ENCODE measurements at places on chromosomes 3 and 15. TPM values are rescaled to one million over a fixed set of nuclear protein-coding genes. Genes with fewer than 3 reads are reported as not detected.

GRCh38 chr3:4517643-4518311 lies 24.6 kb downstream of the ITPR1 start:
- DNase-seq, result no peak
- peak overlapping the region; percentile 95 for H3K27ac ChIP-seq

DNA sequence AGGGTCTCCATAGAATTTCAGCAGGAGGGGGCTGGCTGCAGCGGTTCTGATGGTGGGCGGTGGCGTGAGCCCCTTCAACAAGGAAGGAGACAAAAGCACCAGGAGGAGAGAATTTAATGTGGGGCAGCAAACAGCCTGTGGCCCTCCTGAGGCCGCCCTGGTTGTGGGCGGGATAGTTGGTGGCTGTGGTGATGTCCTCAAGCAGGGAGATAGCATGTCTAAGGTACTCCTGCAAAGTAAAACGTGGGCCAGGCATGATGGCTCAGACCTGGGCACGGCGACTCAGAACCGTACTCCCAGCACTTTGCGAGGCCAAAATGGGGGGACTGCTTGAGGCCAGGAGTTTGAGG lies 94.0 kb downstream of the LRRK1 start:
- H3K4me3 ChIP-seq, result no peak overlapping the region
- peaks cover 7% of the 10 kb centered on the region for H3K4me1 ChIP-seq
- no peak overlapping the region for H3K27ac ChIP-seq
- H3K27me3 ChIP-seq, result no peaks in the 10 kb centered on the region
- no peaks in the 10 kb centered on the region for H3K36me3 ChIP-seq

Gene CCDC13
- total RNA-seq, result 1.2 TPM

- peaks cover 27% of the 10 kb centered on the region for H3K27me3 ChIP-seq
- no peaks in the 10 kb centered on the region for H3K4me1 ChIP-seq
- no peak overlapping the region for H3K4me3 ChIP-seq
- no peaks in the 10 kb centered on the region for H3K36me3 ChIP-seq
- H3K27ac ChIP-seq, result no peak overlapping the region
- DNase-seq, result no peak
These were observed 341.7 kb downstream of the CLSTN2 start for GRCh38 chr3:140276703-140277102.

- no peak overlapping the region for H3K27ac ChIP-seq
- DNase-seq, result no peak
- H3K36me3 ChIP-seq, result no peaks in the 10 kb centered on the region
These were observed 47.3 kb downstream of the CRABP1 start for GRCh38 chr15:78387246-78388037.

Gene MME
- not detected for total RNA-seq

Gene SEMA7A
- total RNA-seq, result 40.8 TPM

Gene GOLGA8R
- total RNA-seq, result 70.9 TPM

Gene GPR62
- not detected for total RNA-seq

GRCh38 chr15:81685237-81685636 lies 311.2 kb upstream of the TMC3 start:
- H3K27me3 ChIP-seq, result peaks cover 15% of the 10 kb centered on the region
- DNase-seq, result no peak
- peaks cover 5% of the 10 kb centered on the region for H3K36me3 ChIP-seq
- no peaks in the 10 kb centered on the region for H3K4me1 ChIP-seq
- H3K27ac ChIP-seq, result no peak overlapping the region

GRCh38 chr3:72306800-72307341 lies 521.9 kb upstream of the PROK2 start:
- no peak for DNase-seq
- peaks cover 17% of the 10 kb centered on the region for H3K4me1 ChIP-seq
- H3K36me3 ChIP-seq, result no peaks in the 10 kb centered on the region
- no peak overlapping the region for H3K4me3 ChIP-seq
- no peak overlapping the region for H3K27ac ChIP-seq

GRCh38 chr15:31313223-31313622 lies 13.4 kb upstream of the KLF13 start:
- H3K4me3 ChIP-seq, result no peak overlapping the region
- no peak for DNase-seq
- H3K27ac ChIP-seq, result no peak overlapping the region
- no peaks in the 10 kb centered on the region for H3K27me3 ChIP-seq

Gene ECE2
- not detected for total RNA-seq

- peaks cover 5% of the 10 kb centered on the region for H3K4me1 ChIP-seq
- H3K27me3 ChIP-seq, result no peaks in the 10 kb centered on the region
- no peaks in the 10 kb centered on the region for H3K36me3 ChIP-seq
- DNase-seq, result no peak
- no peak overlapping the region for H3K4me3 ChIP-seq
These were observed 118.6 kb downstream of the PGPEP1L start for GRCh38 chr15:98888820-98889479.

- H3K4me1 ChIP-seq, result no peaks in the 10 kb centered on the region
- H3K36me3 ChIP-seq, result no peaks in the 10 kb centered on the region
- no peak for DNase-seq
- no peak overlapping the region for H3K27ac ChIP-seq
- peaks cover 47% of the 10 kb centered on the region for H3K27me3 ChIP-seq
These were observed 11.5 kb upstream of the RPS17 start for GRCh38 chr15:82551646-82552247.

DNA sequence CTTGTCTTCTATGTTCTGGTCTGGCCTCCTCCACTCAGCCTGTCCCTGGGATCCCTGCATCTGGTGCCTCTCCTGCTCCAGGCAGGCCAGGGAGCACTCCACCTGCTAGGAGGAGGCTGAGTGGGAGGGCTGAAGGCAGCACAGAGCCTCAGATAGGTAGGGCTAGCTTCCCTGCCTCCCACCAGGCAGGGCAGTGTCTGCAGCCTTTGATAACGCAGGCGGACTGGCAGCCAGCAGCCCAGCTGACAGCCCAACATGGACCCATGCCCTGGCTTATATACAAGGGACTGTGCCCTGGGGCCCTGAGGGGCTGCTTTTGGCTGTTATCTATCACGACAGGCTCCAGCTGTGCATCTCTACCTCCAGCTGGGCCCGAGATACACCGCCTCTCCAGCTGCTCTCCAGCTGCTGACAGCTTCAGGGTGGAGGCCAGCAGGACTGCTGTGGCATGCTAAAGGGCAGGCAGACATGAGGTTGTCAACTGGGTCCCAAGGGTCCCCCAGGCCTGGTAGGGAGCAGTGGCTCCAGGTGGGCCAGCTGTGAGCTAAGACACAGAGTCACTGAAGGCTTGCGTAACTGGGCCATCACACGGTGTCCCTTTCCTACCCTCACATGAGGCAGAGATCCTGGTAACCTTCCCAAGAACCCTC lies 5.2 kb upstream of the CLK3 start:
- no peak overlapping the region for H3K4me3 ChIP-seq
- H3K27me3 ChIP-seq, result no peaks in the 10 kb centered on the region

Gene TP63
- not detected for total RNA-seq

GRCh38 chr15:53490341-53490740 lies 269.1 kb downstream of the WDR72 start:
- no peak overlapping the region for H3K27ac ChIP-seq
- no peak overlapping the region for H3K4me3 ChIP-seq
- no peaks in the 10 kb centered on the region for H3K27me3 ChIP-seq
- DNase-seq, result no peak
- no peaks in the 10 kb centered on the region for H3K4me1 ChIP-seq
- no peaks in the 10 kb centered on the region for H3K36me3 ChIP-seq

- H3K27me3 ChIP-seq, result no peaks in the 10 kb centered on the region
- H3K4me3 ChIP-seq, result no peak overlapping the region
- H3K27ac ChIP-seq, result no peak overlapping the region
- no peaks in the 10 kb centered on the region for H3K36me3 ChIP-seq
- no peaks in the 10 kb centered on the region for H3K4me1 ChIP-seq
These were observed 39.0 kb downstream of the UNC13C start for GRCh38 chr15:54017251-54017650.

GRCh38 chr3:187125319-187126031 lies 13.8 kb downstream of the RPL39L start:
- H3K27ac ChIP-seq, result no peak overlapping the region
- H3K36me3 ChIP-seq, result peaks cover 6% of the 10 kb centered on the region
- H3K4me1 ChIP-seq, result peaks cover 20% of the 10 kb centered on the region

Gene CLDN1
- not detected for total RNA-seq

GRCh38 chr3:181383760-181384159 lies 328.0 kb upstream of the SOX2 start:
- no peaks in the 10 kb centered on the region for H3K4me1 ChIP-seq
- H3K4me3 ChIP-seq, result no peak overlapping the region
- H3K27me3 ChIP-seq, result no peaks in the 10 kb centered on the region
- no peak for DNase-seq

DNA sequence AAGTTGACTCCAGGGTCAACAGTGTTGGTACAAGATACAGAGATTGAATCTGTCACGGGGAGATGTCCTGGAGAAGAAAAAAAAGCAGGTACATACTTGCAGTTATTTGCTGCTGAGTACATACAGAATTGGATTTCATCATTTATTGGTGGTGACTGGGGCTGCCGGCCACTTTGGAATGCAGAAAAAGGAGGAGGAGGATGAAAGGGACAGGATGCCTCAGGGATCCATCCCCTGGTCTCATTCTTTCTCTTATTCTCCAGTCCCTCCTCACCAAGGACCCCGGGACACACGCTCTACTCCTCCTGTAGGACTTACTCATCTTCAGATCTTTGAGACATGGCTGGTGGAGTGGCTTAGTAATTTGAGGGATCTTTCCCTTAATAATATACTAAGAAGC lies 30.0 kb upstream of the MEIS2 start:
- H3K36me3 ChIP-seq, result no peaks in the 10 kb centered on the region
- no peak overlapping the region for H3K27ac ChIP-seq
- DNase-seq, result no peak
- H3K27me3 ChIP-seq, result peaks cover 7% of the 10 kb centered on the region

- H3K27ac ChIP-seq, result no peak overlapping the region
- no peaks in the 10 kb centered on the region for H3K36me3 ChIP-seq
- no peaks in the 10 kb centered on the region for H3K4me1 ChIP-seq
- H3K27me3 ChIP-seq, result no peaks in the 10 kb centered on the region
- no peak for DNase-seq
- no peak overlapping the region for H3K4me3 ChIP-seq
These were observed 12.1 kb downstream of the ZDHHC19 start for GRCh38 chr3:196198771-196199753.

DNA sequence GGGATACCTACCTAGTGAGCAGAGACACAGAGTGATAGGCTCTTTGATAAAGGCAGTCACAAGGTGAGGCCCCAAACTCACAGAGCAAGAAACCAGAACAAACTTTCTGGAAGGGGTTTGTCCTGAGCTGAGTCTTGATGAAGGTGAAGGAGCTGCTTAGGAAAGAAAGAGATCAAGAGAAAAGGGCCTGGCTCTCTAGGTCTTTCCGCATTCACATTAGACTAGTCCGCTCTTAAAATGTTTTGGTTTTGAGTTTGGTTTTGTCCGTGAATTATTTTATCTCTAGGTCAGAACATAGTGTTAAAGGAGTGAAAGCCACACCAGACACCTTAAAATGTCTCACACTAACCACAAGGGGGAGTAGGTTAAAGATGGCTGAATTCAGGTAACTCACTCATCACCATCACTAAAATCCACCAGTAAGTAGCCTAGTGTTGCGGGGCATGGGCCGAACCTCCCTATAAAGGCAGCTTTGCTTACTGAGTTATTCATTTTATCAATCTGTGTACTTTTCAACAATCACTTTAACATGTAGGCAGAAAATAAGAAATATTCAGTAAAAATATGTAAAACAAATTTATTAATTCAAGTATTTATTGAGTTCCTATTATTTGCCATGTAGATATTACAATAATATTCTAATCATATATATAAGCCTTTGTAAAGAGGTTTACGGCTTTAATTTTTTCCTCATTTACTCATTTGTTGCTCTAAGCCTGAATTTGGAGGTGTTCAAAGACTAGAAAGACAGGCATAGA lies 121.5 kb upstream of the TSC22D2 start:
- no peak for DNase-seq
- H3K4me1 ChIP-seq, result no peaks in the 10 kb centered on the region
- H3K36me3 ChIP-seq, result no peaks in the 10 kb centered on the region
- no peak overlapping the region for H3K27ac ChIP-seq

DNA sequence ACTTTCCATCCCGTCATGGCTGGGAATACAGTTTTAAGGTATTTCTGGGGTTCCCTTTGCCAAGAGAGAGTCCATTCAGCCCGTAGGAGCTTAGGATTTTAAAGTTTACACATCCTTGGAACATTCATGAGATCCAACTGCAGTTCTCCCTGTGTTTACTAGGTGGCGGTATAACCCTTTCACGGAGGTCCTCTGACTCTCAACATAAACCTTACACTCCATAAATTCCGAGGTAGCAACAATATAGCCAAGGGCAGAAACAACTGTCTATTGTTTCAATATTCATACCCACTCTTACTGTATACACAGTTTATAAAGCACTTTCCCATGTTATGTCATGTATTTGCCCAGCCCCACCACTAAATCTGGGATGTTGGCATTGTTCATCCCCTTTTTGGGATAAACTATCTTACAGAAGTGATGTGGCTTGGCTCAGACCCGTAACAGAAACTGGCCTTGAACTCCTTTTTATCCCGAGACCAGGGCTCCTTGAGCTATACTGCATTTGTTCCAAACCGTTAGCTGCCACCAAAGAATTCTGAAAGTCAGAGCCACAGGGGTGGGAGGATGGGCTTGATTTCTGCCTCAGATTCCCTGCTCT lies 69.2 kb upstream of the COL6A5 start:
- DNase-seq, result no peak
- no peaks in the 10 kb centered on the region for H3K36me3 ChIP-seq
- H3K27me3 ChIP-seq, result peaks cover 15% of the 10 kb centered on the region
- no peaks in the 10 kb centered on the region for H3K4me1 ChIP-seq

DNA sequence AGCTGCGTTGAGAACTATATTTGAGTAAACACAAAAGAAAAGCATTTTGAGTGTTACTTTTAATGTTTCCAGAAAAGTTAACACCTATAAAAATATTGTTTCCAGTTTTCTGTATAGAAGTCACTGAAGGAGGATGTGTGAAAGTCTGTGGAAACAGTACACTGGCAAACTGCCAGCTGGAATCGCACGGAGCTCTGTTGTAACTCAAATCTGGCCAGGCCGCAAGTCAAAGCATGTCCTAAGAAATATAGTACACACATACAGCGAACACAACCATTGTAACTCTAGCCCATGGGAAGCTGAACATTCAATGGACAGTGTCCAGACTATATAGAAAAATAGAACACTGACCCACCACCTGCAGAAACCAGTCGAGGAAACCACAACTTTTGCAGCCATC lies 657.2 kb downstream of the FHIT start:
- peaks cover 11% of the 10 kb centered on the region for H3K27me3 ChIP-seq
- DNase-seq, result no peak
- H3K27ac ChIP-seq, result no peak overlapping the region
- H3K4me1 ChIP-seq, result no peaks in the 10 kb centered on the region
- no peak overlapping the region for H3K4me3 ChIP-seq
- no peaks in the 10 kb centered on the region for H3K36me3 ChIP-seq

DNA sequence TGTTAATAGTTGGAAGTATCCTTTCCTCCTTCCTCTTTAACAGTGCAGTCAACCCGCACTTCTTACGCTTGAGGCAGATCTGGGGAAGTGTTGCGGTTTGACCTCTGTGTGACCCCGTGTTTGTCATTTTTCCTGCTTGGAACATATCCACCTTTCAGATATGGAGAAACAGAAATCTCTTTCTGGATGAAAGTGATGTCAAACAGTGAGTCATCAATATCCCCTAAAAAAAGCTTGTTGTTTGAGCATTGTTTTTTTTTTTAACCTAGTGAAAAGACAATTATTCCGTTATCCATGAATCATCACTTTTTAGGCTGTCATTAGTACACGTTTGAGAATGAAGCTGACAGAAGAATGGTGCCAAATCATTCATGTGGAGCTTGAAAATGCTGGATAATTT lies 293.7 kb downstream of the ARPP21 start:
- DNase-seq, result no peak
- no peak overlapping the region for H3K4me3 ChIP-seq
- no peaks in the 10 kb centered on the region for H3K27me3 ChIP-seq
- H3K4me1 ChIP-seq, result no peaks in the 10 kb centered on the region
- H3K36me3 ChIP-seq, result no peaks in the 10 kb centered on the region
